ENCODE measurements at places on chromosomes 7 and 10. TPM values are rescaled to one million over a fixed set of nuclear protein-coding genes. Genes with fewer than 3 reads are reported as not detected.

DNA sequence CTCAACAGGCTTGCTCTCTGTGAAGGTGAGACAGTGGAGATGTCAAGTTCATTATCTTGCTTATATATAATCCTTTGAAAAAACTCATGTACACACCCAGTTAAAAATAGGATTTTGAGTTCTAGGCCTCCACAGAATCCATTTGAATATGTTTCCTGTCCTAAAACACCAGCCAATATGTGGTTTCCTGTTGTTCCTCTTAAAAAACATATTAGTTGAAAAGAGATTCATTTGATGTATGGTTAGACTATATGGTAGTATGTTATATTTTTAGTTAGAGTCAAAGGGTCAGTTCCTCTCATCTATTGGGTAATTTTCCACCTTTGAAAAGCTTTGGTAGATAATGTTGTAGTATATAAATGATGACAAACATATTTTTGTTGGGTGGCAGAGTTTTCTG is 16.0 kb downstream of the PPP1R9A start:
- H3K4me1 ChIP-seq, result no peaks in the 10 kb centered on the region
- no peak for DNase-seq
- no peaks in the 10 kb centered on the region for H3K27me3 ChIP-seq
- no peak overlapping the region for H3K27ac ChIP-seq

DNA sequence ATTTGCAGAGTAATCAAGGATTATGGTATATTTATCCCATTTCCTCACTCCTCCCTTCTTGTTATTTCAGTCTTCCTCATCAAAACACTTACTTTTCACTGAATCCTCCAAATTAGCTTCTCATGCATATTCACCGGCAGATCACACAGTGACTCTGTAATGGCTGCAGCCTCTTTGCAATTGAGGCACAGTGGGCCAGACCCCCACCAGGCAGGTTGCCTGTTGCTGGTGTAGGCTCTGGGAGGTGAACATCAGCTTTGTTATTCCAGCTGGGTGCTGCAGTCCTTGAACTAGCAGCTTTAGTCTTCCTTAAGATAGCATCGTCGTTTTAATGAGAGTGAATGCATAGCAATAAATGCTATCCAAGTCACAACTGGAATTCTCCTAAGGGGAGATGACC is 449.3 kb downstream of the CNTNAP2 start:
- no peaks in the 10 kb centered on the region for H3K4me1 ChIP-seq
- no peak overlapping the region for H3K27ac ChIP-seq
- H3K36me3 ChIP-seq, result no peaks in the 10 kb centered on the region
- H3K27me3 ChIP-seq, result no peaks in the 10 kb centered on the region

DNA sequence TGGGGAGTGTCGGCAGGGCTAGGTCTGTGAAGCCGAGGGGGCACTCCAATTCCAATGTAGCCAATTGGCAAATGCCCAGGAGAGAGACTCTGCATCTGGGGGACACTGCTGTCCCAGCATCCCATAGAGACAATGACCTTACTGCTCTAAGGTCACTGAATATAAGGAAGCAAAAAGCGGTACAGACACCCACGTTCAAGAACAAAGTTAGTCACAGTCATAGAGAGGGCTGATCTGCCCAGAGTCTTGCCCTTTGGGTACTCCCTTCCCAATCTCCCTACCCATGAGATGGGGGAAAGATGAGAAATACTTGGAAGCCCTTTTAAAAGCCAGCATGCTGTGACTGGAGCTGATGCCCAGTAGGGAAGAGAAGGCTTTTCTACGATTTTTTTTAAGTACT is 76.3 kb upstream of the GSDME start:
- H3K27me3 ChIP-seq, result no peaks in the 10 kb centered on the region
- no peak overlapping the region for H3K4me3 ChIP-seq

GRCh38 chr10:15426558-15426957 is 55.5 kb upstream of the FAM171A1 start:
- DNase-seq, result no peak
- no peaks in the 10 kb centered on the region for H3K36me3 ChIP-seq
- H3K27ac ChIP-seq, result no peak overlapping the region
- H3K4me3 ChIP-seq, result no peak overlapping the region
- H3K4me1 ChIP-seq, result no peaks in the 10 kb centered on the region

DNA sequence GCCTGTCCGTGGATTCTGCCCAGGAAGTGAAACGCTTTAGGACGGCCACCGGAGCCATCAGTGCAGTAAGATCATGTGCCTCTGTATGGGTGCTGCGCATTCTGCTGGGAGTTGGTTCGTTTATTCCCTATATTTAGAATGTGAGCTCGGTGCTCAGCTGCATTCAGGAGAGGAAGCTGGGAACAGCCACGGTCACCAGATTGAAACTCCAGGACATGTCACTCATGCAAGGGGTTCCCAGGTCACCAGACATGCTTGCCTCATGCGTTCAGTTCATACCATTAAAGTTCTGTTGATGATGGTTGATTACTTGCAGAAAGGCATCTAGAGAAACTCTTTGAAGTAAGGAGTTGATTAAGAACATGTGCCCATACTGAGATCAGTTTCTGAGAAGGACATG is 78.1 kb downstream of the TRRAP start:
- H3K36me3 ChIP-seq, result peaks cover 65% of the 10 kb centered on the region
- no peaks in the 10 kb centered on the region for H3K4me1 ChIP-seq
- H3K27me3 ChIP-seq, result no peaks in the 10 kb centered on the region
- no peak overlapping the region for H3K27ac ChIP-seq

DNA sequence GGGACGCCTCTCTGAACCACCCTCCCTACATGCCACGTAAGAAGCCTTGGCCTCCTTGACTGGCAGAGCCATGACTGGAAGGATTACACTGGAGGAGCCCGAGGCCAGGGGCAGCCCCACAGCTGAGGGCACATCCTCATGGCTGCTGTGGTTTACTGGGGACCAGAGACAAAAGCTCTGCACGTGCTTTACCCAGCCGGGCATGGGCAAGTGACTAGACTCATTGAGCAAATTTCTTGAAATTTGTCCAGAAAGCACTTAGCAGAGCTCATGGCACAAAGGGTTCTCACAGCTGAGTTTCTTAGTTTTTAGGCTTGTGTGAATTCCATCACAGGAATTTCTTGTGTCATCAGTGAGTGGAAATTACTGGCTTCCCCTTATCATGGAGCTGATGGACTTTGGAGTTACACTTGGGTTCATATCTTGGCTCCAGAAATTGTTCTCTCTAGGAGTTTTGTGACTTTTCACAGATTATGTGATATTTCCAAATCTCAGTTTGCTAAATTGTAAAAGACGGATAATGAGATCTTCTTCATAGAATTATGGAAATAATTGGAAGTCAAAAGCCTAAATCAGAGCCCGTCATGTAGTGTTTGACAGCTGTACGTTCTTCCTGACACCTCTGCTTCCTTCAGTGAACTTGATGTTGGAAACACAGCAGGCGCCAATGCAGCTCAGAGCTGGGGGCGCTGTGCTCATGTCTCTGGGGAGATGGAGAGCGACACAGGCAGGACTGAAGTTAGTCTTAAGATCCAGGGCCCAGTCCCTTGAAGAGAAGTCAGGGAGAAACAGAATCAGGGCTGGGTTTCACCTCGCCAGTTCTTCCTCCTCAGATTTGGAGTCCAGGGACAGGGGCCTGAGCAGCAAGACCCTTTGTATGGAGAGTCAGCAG is 47.7 kb upstream of the MGAM2 start:
- no peaks in the 10 kb centered on the region for H3K36me3 ChIP-seq
- H3K27ac ChIP-seq, result no peak overlapping the region
- no peak overlapping the region for H3K4me3 ChIP-seq
- H3K27me3 ChIP-seq, result peaks cover 9% of the 10 kb centered on the region

GRCh38 chr7:128270826-128271272 is 29.8 kb downstream of the LEP start:
- no peak overlapping the region for H3K27ac ChIP-seq
- DNase-seq, result no peak
- no peaks in the 10 kb centered on the region for H3K36me3 ChIP-seq
- H3K27me3 ChIP-seq, result no peaks in the 10 kb centered on the region
- peaks cover 14% of the 10 kb centered on the region for H3K4me1 ChIP-seq

DNA sequence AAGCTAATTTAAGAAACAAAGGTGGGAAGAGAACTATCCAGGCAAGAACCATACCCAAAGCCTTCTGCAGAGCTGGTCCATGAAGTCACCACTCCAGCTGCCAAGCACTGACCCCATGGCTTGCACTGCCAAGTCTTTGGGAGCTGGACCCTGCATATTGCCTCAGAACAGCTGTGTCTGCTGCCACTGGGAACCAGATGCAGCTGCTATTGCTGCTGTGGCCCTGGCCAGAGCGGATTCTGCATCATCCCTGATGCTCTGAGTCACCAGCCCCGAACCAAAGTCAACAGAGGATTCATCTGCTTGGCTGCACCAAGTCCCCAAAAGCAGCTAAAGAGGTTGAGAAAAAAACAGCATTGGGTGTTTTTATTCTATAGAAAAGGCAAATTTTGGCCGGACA is 39.2 kb upstream of the GSAP start:
- H3K4me1 ChIP-seq, result no peaks in the 10 kb centered on the region
- H3K36me3 ChIP-seq, result no peaks in the 10 kb centered on the region
- no peaks in the 10 kb centered on the region for H3K27me3 ChIP-seq
- no peak overlapping the region for H3K27ac ChIP-seq
- no peak for DNase-seq

DNA sequence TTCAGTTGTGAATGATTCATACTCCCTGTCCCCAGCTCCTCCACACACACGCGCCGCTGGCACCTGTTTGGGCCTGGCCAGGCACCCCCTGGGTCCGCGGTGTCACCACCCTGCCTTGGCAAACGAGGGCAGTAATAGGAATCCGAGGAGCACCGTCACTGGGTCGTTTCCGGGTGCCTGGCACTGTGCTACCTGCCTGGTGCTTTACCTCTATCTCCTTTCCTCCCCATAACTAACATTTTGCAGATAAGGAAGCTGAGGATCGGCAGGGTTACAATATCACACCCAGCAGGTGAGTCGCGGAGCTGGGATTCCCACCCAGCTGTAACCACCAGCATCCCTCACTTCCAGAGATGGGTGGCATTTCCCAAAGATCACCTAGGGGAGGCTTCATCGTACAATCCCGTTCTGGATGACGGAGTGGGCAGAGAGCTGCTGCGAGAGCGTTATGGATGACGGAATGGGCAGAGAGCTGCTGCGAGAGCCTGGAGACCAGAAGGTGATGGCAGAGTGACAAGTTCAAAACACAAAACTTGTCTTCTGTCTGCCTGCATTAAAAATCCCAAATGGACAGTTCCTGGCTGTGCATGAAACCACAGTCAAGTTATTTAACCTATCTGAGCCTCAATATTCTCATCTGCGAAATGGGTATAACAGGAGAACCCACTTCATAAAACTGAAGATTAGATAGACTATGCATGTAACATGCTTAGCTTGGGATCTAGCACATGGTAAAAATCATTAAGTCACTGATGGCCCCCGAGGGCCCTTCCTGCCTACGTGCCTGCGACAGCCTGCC is 1.1 kb upstream of the HSPA12A start:
- H3K27ac ChIP-seq, result peak overlapping the region; percentile 81
- no peaks in the 10 kb centered on the region for H3K36me3 ChIP-seq
- DNase-seq, result no peak
- peaks cover 11% of the 10 kb centered on the region for H3K4me1 ChIP-seq
- H3K27me3 ChIP-seq, result no peaks in the 10 kb centered on the region
- peak overlapping the region; percentile 50 for H3K4me3 ChIP-seq

DNA sequence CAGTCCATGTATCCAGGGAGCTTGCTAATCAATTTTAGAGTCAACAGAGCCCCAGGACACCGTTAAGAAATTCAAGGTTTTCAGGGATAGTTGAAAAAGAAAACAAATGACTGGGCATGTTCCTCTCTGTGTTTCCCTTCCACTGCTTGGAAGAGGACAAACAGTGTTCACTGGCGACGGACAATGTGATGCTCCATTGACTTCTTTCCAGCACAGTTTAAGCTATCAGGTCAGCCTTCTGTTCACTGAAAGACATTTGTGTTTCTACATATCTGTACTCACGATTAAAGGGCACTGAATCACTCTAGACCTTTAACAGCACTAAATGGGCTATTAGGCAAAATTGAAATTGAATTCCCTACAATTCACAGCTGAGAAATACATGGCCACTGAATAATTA is 123.6 kb downstream of the RNLS start:
- no peak overlapping the region for H3K4me3 ChIP-seq
- H3K27ac ChIP-seq, result no peak overlapping the region
- no peak for DNase-seq
- no peaks in the 10 kb centered on the region for H3K4me1 ChIP-seq
- no peaks in the 10 kb centered on the region for H3K36me3 ChIP-seq

- no peak overlapping the region for H3K27ac ChIP-seq
- no peak for DNase-seq
- H3K36me3 ChIP-seq, result no peaks in the 10 kb centered on the region
- no peaks in the 10 kb centered on the region for H3K27me3 ChIP-seq
- no peaks in the 10 kb centered on the region for H3K4me1 ChIP-seq
These were observed 38.2 kb upstream of the SLC26A4 start for GRCh38 chr7:107622429-107622828.

DNA sequence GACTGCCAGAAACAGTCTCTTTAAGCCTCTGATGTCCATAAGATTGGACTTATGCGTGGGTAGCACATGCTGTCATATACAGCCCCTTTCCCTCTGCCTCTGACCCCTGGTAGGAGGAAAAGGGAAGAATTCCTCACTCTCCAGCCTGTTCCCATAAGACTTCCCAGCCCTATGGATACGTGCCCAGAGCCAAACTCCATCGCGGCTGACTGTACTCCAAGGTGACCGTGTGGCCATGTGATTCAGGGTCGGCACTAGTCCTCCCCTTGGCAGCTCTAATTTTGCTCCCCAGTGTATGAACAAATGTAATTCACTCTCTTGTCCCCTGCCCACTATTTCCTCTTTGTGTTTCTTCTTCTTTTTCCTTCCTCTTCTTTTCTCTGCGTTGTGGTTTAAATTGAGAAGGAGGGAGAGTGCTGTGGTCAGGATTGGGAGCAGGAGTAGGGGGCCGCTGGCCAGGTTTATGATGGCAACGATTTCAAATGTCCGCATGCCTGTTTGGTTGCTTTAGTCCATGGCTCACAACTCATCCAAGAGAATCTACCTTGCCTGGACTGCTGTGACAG is 43.8 kb downstream of the PRLHR start:
- no peaks in the 10 kb centered on the region for H3K36me3 ChIP-seq
- H3K27ac ChIP-seq, result no peak overlapping the region
- H3K4me1 ChIP-seq, result no peaks in the 10 kb centered on the region
- no peak for DNase-seq
- peaks cover 21% of the 10 kb centered on the region for H3K27me3 ChIP-seq
- H3K4me3 ChIP-seq, result no peak overlapping the region

DNA sequence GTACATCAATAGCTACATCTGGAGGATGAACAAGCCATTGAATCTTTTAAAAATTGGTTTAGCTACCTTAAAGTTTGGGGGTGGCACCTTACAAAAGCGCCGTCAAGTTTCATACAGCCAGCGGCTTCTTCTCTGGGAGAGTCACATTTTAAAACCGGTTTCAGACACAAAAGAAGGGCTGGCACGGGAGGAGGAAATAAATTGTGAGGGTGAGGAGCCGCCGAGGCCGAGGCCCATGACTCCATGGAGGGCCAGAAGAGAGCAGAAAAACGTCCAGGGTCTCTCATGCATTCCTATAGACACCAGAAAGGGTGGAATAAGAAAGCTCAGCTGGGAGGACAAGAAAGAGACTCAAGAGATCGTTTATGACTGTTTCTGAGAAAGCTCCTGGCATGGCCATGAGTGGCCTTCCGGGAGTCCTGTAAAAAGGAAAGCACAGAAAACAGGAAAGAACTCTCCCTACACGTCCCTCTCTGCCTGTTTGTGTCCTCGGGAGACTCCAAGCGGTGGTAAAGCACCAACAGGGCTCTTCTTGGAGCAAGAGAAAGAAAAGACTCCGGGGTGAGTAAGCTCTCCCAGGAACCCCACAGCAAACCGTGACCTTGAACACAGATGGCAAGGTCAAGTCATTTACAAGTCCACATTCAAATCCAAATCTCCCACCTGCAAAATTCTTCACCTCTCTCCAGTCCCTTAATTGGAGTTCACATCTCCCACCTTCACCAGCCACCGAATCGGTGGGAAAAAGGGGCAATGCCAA is 1.8 kb downstream of the FRAT2 start:
- H3K27ac ChIP-seq, result no peak overlapping the region
- no peak for DNase-seq
- peaks cover 51% of the 10 kb centered on the region for H3K4me1 ChIP-seq
- H3K36me3 ChIP-seq, result no peaks in the 10 kb centered on the region

Gene PTF1A
- not detected for total RNA-seq

Gene ENTPD1
- total RNA-seq, result 0.37 TPM

Measured in HCT116 (cell line).